ENCODE measurements at places on chromosomes 5 and 9.

DNA sequence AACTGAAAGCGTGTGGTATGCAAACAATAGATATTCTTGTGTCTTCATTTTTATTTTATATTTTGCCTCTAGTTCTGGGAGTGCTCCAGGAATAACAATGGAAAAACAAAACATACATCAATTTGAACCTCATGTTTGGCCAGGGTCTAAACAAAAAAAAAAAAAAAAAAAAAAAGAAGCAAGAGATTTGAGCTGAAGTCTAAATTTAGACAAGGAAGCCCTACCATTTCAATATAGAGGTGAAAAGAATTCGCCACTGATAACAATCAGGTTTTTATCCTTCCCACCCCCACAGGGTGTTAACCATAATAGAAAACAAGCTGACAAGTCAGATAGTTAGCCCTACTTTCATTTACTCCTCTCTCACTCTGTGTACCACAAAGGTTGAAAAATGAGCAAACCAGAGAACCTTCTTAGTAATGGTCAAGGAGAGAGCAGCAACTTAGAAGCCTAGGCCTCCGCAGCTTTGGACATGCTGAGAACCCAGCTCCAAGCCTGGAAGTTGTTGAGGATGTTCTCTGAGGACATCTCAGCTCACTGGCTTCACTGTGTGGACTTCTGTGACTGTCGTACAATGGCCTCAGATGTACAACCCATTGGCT lies 118.2 kb upstream of the HMHB1 start:
- no peak overlapping the region for H3K4me3 ChIP-seq
- no peaks in the 10 kb centered on the region for H3K27me3 ChIP-seq
- no peaks in the 10 kb centered on the region for H3K4me1 ChIP-seq
- H3K27ac ChIP-seq: no peak overlapping the region
- DNase-seq: no peak

GRCh38 chr9:78769690-78770089 lies 472.8 kb downstream of the PSAT1 start:
- no peak overlapping the region for H3K4me3 ChIP-seq
- no peaks in the 10 kb centered on the region for H3K36me3 ChIP-seq
- no peaks in the 10 kb centered on the region for H3K27me3 ChIP-seq
- no peak for DNase-seq
- H3K27ac ChIP-seq: peak overlapping the region; percentile 56

DNA sequence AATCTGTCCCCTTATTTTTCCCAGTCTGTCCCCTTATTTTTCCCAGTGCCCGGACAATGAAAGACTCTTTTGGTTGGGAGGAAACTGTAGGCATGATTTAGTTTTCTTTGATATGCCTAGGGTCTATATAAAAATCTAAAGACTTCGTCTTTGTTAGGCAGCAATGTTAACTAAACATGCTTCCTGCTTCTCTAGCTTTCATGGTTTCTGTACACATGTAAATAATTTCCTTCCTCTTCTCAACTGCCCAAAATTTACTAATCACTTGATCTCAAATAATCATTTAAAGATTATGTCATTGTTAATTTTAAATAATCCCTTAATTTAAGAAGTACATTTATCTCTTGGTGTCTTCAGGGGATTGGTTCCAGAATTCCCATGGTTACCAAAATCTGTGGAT lies 47.8 kb upstream of the RAPGEF6 start:
- peak overlapping the region; percentile 82 for H3K4me3 ChIP-seq
- H3K4me1 ChIP-seq: peaks cover 6% of the 10 kb centered on the region
- peak overlapping the region; percentile 94 for H3K27ac ChIP-seq
- peaks cover 6% of the 10 kb centered on the region for H3K36me3 ChIP-seq
- DNase-seq: no peak

GRCh38 chr5:92778261-92778660 lies 802.8 kb downstream of the NR2F1-AS1 start:
- no peaks in the 10 kb centered on the region for H3K4me1 ChIP-seq
- no peaks in the 10 kb centered on the region for H3K27me3 ChIP-seq
- H3K4me3 ChIP-seq: no peak overlapping the region

- no peaks in the 10 kb centered on the region for H3K27me3 ChIP-seq
- H3K4me3 ChIP-seq: no peak overlapping the region
- DNase-seq: no peak
- H3K27ac ChIP-seq: peak overlapping the region; percentile 42
Observed at GRCh38 chr5:98791001-98791519, 17.6 kb downstream of the RGMB start.

GRCh38 chr5:14487897-14488570 lies 93.6 kb upstream of the OTULINL start:
- no peak overlapping the region for H3K4me3 ChIP-seq
- peaks cover 3% of the 10 kb centered on the region for H3K4me1 ChIP-seq
- H3K27me3 ChIP-seq: no peaks in the 10 kb centered on the region
- DNase-seq: no peak
- peaks cover 49% of the 10 kb centered on the region for H3K36me3 ChIP-seq
- H3K27ac ChIP-seq: peak overlapping the region; percentile 73

- H3K4me1 ChIP-seq: no peaks in the 10 kb centered on the region
- no peak overlapping the region for H3K4me3 ChIP-seq
- H3K36me3 ChIP-seq: no peaks in the 10 kb centered on the region
- no peak for DNase-seq
Observed at GRCh38 chr5:71751422-71751821, 32.3 kb downstream of the CARTPT start.

DNA sequence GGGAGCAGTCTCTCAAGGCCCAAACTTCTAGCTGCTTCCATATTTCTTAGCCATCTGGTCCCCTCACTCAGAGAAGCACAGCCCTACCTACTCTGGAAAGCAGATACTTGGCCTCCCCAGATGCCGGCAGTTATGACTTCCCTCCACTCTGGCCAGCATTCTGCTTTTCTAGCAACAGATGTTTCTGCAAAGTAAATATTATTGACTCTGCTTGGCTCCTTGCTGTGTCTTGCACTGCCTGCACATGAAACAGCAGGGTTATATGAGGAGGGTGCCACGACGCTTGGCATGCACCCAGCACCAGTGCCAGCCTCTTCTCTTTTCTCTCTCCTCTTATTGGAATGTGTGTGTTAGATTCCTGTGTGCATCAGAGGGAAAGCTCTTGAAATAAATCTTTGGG lies 99.7 kb downstream of the ARHGAP26 start:
- H3K4me3 ChIP-seq: no peak overlapping the region
- no peak for DNase-seq
- no peaks in the 10 kb centered on the region for H3K27me3 ChIP-seq
- H3K27ac ChIP-seq: no peak overlapping the region

- H3K4me3 ChIP-seq: peak overlapping the region; percentile 75
- no peak overlapping the region for H3K27ac ChIP-seq
- peaks cover 5% of the 10 kb centered on the region for H3K4me1 ChIP-seq
- DNase-seq: no peak
- H3K36me3 ChIP-seq: no peaks in the 10 kb centered on the region
Observed at GRCh38 chr5:161547406-161547737, 847 bp upstream of the GABRB2 start.

DNA sequence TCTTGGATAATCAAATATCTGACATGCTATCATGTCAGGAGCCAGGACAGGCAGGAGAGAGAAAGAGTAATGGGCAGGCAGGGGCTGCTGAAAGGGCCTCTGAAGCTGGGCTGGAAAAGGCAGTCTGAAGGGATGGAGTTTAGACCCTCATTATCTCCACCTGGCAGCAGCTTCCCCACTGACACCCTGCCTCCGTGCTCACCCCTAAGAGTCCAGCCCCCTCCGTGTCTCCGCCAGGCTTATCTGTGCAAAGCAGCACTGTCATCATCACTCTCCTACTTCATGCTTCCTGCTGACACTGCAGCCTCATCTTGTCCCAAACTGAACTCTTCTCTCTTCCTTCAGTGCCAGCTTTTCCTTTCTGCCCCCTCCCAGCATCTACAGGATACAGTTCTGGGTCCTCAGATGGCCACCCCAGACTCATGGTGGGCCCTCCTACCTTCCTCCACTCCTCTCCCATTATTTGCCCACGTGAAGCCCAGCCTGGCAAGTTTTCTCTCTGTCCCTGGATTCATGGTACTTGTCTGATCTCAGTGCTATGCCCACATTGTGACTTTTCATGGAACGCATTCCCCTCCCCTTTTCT lies 70.9 kb upstream of the KLF9 start:
- H3K27ac ChIP-seq: no peak overlapping the region
- peaks cover 11% of the 10 kb centered on the region for H3K27me3 ChIP-seq
- H3K36me3 ChIP-seq: no peaks in the 10 kb centered on the region

- peaks cover 19% of the 10 kb centered on the region for H3K36me3 ChIP-seq
- H3K27me3 ChIP-seq: no peaks in the 10 kb centered on the region
- no peak overlapping the region for H3K4me3 ChIP-seq
Observed at GRCh38 chr9:123757960-123758359, 172.0 kb downstream of the DENND1A start.

GRCh38 chr9:136644343-136644592 lies 18.4 kb upstream of the EGFL7 start:
- no peaks in the 10 kb centered on the region for H3K36me3 ChIP-seq
- peaks cover 9% of the 10 kb centered on the region for H3K27me3 ChIP-seq
- DNase-seq: no peak
- peaks cover 6% of the 10 kb centered on the region for H3K4me1 ChIP-seq
- no peak overlapping the region for H3K27ac ChIP-seq

GRCh38 chr5:149916334-149917072 lies 28.1 kb downstream of the PDE6A start:
- H3K4me1 ChIP-seq: peaks cover 5% of the 10 kb centered on the region
- H3K4me3 ChIP-seq: no peak overlapping the region
- H3K27ac ChIP-seq: no peak overlapping the region
- peaks cover 10% of the 10 kb centered on the region for H3K27me3 ChIP-seq

- H3K4me3 ChIP-seq: peak overlapping the region; percentile 30
- no peaks in the 10 kb centered on the region for H3K27me3 ChIP-seq
- peak overlapping the region; percentile 90 for H3K27ac ChIP-seq
- no peaks in the 10 kb centered on the region for H3K36me3 ChIP-seq
Observed at GRCh38 chr9:91163773-91164471, 197.8 kb downstream of the AUH start.

DNA sequence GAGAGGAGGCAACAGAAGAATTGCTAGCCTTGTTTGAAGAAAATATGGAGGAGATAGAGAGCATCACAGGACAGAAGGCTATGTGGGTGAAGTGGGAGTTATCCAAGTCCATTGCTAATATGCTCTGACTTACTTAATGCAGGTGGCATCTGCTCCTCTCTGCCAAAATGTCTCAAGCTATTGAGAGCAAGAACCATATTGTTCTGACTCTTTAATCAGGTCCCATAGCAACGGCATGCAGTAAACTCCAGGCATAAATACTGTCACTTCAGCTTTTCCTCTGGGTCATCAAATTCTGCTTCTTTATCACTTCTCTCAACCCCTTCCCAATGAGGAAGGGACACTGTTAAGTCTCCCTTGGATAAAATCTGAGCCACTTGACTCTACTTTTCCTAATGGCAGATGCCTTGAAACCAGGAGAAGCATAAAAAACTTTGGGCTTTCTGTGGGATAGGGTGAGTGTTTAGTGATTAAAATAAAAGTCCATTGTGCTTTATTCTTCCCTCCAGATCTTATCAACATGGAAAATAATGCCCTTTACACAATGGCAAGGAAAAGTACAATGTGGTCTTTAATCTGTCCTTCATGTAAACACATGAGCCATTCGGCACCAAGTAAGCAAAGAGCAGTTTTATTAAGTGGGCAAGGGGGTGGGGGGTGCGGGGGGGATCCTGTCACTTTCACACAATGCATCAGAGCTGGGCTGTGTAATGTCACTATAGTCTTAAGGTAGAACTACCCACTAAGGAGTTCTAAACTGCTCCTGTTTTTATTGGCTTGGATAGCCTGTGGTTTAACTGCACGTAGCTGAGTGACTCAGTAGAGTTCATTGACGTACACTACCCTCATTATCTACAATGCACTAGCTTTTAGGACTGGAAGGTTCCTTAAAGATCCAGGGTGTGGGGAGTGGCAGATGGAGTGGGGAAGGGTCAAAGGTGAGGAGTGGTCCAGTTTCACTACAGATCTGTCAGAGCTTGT lies 71.0 kb upstream of the TARS1 start:
- no peak overlapping the region for H3K4me3 ChIP-seq
- DNase-seq: no peak
- H3K36me3 ChIP-seq: no peaks in the 10 kb centered on the region

GRCh38 chr9:20726144-20726543 lies 42.1 kb downstream of the FOCAD start:
- no peaks in the 10 kb centered on the region for H3K27me3 ChIP-seq
- DNase-seq: no peak
- peak overlapping the region; percentile 29 for H3K27ac ChIP-seq
- peaks cover 15% of the 10 kb centered on the region for H3K36me3 ChIP-seq
- H3K4me3 ChIP-seq: no peak overlapping the region

- H3K36me3 ChIP-seq: peaks cover 9% of the 10 kb centered on the region
- H3K4me1 ChIP-seq: peaks cover 2% of the 10 kb centered on the region
- H3K27me3 ChIP-seq: no peaks in the 10 kb centered on the region
Observed at GRCh38 chr9:79651251-79651795, 79.6 kb downstream of the TLE4 start.

DNA sequence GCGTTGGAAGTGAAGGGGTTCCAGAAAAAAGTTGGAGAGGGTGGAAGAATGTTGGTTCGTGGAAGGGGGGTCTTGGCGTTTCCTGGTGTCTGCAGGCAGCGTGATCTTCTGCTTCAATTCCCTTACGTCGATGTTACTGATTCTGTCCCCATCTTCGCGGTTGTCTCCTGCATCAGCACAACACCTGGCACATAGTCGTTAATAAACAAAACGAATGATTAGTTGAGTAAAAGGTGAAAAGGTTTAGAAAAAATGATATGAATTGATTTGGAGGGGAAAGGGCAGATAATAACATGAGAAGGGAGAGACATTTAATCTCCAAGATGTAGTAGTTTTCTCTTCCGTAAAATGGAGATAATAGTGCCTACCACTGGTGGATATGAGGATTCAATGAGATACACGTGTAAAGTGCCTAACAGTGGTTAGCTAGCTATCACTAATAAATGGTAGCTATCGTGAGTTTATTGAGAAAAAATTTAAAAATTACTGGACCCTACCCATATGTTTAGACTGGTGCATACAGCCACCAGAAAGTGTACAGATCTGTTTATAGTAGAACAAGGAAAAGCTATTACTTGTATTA lies 556 bp downstream of the MTREX start:
- H3K4me3 ChIP-seq: no peak overlapping the region
- no peak overlapping the region for H3K27ac ChIP-seq
- peaks cover 16% of the 10 kb centered on the region for H3K4me1 ChIP-seq
- DNase-seq: peak; percentile 39

GRCh38 chr9:70256123-70256551 lies 2.6 kb upstream of the SMC5 start:
- DNase-seq: no peak
- H3K4me1 ChIP-seq: peaks cover 18% of the 10 kb centered on the region
- H3K27me3 ChIP-seq: no peaks in the 10 kb centered on the region

- H3K36me3 ChIP-seq: peaks cover 14% of the 10 kb centered on the region
- no peak for DNase-seq
- no peak overlapping the region for H3K27ac ChIP-seq
- H3K27me3 ChIP-seq: no peaks in the 10 kb centered on the region
- no peak overlapping the region for H3K4me3 ChIP-seq
Observed at GRCh38 chr5:36200513-36200912, 41.2 kb downstream of the NADK2 start.

GRCh38 chr5:97600486-97600885 lies 417.4 kb upstream of the RIOK2 start:
- H3K4me1 ChIP-seq: no peaks in the 10 kb centered on the region
- H3K4me3 ChIP-seq: no peak overlapping the region
- H3K27ac ChIP-seq: no peak overlapping the region
- no peaks in the 10 kb centered on the region for H3K27me3 ChIP-seq
- DNase-seq: no peak

GRCh38 chr5:33984671-33985124 lies at the start of gene SLC45A2:
Gene SLC45A2 (minus strand): TSS chr5:33984693. CDS start chr5:33984583, 110 bp downstream.
- H3K27me3 ChIP-seq: no peaks in the 10 kb centered on the region
- peaks cover 16% of the 10 kb centered on the region for H3K36me3 ChIP-seq
- H3K4me3 ChIP-seq: no peak within 1 kb of the TSS

All from memory B cell (primary cell).